ENCODE measurements at places on chromosomes 3 and 15. TPM values are rescaled to one million over a fixed set of nuclear protein-coding genes. Genes with fewer than 3 reads are reported as not detected.

CRABP1 gene
- not detected for polyA plus RNA-seq

ABI3BP gene
- not detected for polyA plus RNA-seq

GABRB3 gene
- polyA plus RNA-seq: not detected

STT3B gene
- polyA plus RNA-seq: 52.8 TPM

IQCF5 gene
- not detected for polyA plus RNA-seq

GP5 gene
- 0.05 TPM for polyA plus RNA-seq

SUSD5 gene
- not detected for polyA plus RNA-seq

OR4F6 gene
- polyA plus RNA-seq: not detected

SI gene
- not detected for polyA plus RNA-seq

SLC7A14 gene
- not detected for polyA plus RNA-seq

PLA2G4E gene
- not detected for polyA plus RNA-seq

MCF2L2 gene
- polyA plus RNA-seq: 0.15 TPM

WDR93 gene
- polyA plus RNA-seq: not detected

CLDN1 gene
- not detected for polyA plus RNA-seq

NEK10 gene
- not detected for polyA plus RNA-seq

Measured in IgD-negative memory B cell (primary cell).